ENCODE measurements at places on chromosomes 13 and 19.
A peak's percentile ranks its signal among the peaks of the same experiment; 100 is the strongest.

DNA sequence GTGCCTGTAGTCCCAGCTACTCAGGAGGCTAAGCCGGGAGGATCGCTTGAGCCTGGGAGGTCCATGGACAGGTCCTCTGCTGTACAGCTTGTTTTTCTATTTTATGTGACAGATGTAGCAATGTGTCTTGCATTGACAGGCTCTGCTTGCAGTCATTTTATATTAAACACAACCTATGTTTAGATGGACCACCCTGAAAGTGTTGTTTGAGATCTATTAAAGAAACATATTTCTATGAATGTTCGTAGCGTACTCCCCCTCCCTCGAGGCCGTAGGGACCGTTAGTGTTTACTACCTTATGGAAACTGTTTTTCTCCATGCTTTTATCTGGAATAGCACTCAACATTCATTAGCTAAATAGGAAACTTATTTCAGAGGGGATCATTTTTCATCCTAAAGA lies 64.9 kb upstream of the RNF113B start:
- no peak for DNase-seq

GRCh38 chr19:40367577-40368434 lies 19.3 kb downstream of the PLD3 start:
- DNase-seq = no peak

GRCh38 chr19:8468761-8469373 lies 24.1 kb downstream of the HNRNPM start:
- peak; percentile 31 for DNase-seq

GRCh38 chr19:12365236-12366162 lies at the start of gene ZNF442:
Gene ZNF442 (minus strand): TSS chr19:12365683. CDS start chr19:12363631, 2,052 bp downstream.
- DNase-seq = peak; percentile 98

DNA sequence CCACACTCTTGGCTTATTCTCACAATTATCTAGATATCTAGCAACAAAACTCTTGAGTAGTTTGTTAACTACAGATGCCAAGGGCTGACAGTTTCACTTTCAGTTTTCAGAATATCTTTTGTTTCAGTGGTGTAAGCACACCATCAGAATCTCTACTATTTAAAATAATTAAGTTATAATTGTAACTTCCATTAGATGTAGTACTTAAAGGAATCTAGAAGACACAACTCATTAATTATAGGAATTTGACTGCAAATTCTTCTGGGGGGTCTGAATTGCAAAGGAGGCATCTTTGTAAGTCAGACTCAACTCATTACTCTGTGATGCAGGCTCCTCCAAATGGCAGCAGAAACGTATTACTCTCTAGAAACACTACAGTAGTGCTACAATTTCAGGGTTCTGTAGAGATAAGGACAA lies 44.9 kb upstream of the USPL1 start:
- DNase-seq = peak; percentile 57

GRCh38 chr19:45171211-45171623 lies 6.8 kb downstream of the TRAPPC6A start:
- no peak for DNase-seq

DNA sequence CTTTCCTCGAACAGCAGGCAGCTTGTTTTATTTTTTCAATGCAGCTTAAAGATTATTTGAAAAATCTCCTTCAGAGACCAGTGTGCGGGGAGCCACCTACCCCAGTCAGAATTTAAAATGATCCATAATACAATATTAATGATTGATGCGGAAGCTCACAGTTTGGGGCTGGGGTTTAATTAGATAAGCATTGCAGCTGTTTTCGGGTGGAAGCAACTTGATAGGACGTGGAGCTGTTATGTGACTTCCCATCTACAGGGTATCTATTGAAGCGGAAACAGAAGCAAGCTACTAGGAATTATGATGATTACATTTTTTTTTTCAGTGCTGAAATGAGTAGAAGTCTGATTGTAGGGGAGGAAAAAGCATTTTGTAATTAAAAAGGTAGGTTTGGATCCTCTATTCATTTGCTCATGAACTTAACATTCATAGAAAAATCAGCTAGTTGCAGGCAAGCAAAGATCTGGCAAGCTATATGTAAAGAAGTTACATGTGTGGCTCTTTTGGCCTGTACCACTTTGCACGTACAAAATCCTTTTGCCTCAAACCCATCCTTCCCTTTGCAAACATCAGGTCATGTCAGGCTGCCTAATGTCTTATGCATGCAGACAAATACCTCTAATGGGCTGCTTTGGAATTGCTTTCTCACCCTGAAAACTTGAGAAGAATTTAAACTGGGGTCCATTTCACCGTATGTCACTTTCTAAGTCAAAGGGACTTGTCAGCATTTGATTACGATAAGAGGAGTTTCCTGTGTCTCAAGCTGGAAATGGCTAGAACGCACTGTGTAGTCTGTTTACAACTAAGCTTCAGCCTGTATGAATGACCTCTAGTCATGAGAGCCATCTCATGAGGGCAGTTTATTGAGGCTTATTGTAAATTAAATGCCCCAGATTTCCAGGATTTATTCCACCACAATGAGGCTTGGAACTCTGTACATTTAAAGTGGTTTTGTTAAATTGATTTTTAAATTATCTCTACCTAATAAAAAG lies 267.1 kb upstream of the TMTC4 start:
- DNase-seq = no peak

GRCh38 chr13:50991579-50992521 lies 82.3 kb downstream of the RNASEH2B start:
- DNase-seq = no peak

- no peak for DNase-seq
Measured at GRCh38 chr13:36026531-36026930, 104.7 kb downstream of the DCLK1 start.

- DNase-seq = peak; percentile 24
Measured at GRCh38 chr19:29121684-29122083, 91.3 kb downstream of the UQCRFS1 start.

- DNase-seq = no peak
Measured at GRCh38 chr19:1070931-1071791, 4.2 kb downstream of the ARHGAP45 start.

- no peak for DNase-seq
Measured at GRCh38 chr13:76846363-76846762, 39.8 kb downstream of the KCTD12 start.

- DNase-seq = no peak
Measured at GRCh38 chr13:39273953-39274738, 235.9 kb downstream of the NHLRC3 start.

DNA sequence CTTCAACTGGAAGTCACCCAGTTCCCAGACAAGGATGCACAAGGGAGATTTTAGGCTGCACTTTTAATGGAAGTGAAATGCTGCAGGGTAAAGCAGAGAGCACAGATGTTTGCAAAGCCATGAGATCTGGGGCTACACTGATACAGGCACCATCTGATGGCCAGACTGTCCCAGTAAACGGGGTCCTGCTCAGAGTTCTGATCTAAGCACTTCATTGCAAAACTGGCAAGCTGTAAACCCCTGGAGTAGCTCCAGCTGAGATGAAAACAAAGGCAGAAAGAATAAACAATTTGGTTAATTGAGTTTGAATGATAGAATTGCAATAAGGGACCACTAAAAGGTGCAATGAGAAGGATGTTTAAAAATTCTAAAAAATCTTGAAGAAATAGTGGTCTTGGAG lies 197.1 kb downstream of the OXGR1 start:
- no peak for DNase-seq

GRCh38 chr13:91355099-91355825 lies 7.8 kb downstream of the MIR17HG start:
- DNase-seq = no peak

Data from EL (cell line).